ENCODE measurements at places on chromosomes 6 and 20.

- no peak for DNase-seq
Observed at GRCh38 chr6:43934183-43934802, 164.3 kb downstream of the VEGFA start.

DNA sequence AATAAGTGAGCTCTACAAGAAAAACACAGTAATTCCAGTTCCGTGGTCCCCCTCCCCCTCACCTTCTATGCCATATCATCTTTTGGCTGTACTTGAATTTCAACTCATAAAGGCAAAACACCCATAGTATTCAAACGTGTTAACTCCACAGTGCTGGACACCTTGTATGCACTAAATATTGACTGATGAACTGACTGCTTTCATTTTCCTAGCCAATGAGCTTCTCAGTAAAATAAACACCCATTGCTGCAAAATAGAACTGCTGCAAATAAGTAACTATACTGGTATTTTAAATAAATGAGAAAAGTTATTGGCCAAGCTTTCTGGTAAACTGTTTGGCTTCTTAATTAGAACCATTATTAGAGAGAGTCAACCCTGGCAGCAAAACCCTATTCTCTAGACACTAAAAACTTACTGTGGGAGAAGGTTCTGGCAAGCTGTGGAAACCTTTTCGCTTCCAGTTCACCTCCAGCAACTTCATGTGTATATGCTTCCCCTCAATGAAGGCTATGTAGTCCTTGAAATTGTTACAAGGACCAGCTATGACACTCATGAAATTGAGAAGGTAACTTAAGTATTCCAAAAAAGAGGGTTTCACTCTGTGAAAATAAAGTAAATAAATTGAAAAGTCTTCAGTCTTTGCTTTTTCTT lies 86.0 kb downstream of the MBOAT1 start:
- DNase-seq, result no peak

GRCh38 chr6:94289131-94289530 lies 869.8 kb upstream of the EPHA7 start:
- DNase-seq, result no peak

GRCh38 chr6:126217497-126217896 lies 122.4 kb upstream of the CENPW start:
- no peak for DNase-seq

- DNase-seq, result no peak
Observed at GRCh38 chr20:41671143-41671542, 53.0 kb upstream of the CHD6 start.
